WERI-Rb-1 (cell line): ENCODE measurements at places on chromosomes 12 and 14.

- DNase-seq, result no peak
Observed at GRCh38 chr12:117674313-117674712, 294.5 kb downstream of the KSR2 start.

DNA sequence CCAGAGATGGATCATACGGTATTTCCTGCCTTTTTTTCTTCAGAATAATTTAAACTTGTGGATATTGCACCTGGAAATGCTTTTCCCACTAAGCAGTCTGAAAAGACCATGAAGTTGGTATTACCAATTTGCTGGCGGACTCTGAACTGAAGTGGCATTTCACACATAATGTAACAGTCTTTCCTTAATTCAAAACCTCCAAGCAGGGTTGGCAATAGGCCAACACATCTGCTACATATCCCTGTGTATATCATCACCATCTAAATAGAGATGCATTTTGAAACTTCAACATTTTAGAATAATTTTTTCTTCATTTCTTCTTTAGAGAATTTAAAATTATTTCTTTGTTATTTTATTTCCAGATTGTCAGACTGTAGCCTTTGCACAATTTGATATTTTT, 100.5 kb downstream of the TSPAN8 start:
- DNase-seq, result no peak

DNA sequence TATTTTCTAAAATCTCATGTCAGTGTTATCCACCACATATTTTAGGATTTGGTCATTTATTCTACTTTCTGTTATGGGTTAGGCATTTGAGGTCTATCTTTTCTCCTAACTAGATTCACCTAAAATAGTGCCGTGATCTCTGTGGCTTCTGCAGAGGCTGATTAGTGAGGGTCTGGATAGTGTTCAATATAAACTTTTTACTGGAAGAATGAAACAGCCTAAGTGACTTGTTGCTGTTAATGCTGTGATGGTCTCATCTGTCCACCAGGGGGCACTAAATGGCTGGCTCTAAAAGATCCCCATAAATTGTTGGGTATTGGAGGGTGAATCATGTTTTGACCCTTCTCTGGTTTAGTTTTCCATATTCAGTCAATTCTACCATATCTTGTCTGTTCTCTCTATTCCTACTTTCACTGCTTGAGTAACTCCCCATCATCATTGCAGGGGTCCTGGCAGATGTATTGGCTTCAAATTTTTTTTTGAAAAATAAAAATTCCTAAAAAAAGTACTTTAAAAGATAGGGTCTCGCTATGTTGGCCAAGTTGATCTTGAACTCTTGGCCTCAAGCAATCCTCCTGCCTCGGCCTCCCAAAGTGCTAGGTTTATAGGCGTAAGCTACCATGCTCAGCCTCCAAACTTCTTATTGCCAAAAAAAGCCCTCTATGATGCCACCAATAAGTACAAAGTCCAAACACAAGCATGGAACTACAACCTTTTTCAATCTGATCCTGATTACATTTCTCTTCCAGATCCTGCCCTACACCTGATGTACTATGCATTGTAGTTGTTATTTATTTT, 6.9 kb downstream of the PABPN1 start:
- DNase-seq, result peak; percentile 74

GRCh38 chr12:124770728-124771127, 92.9 kb downstream of the SCARB1 start:
- no peak for DNase-seq

DNA sequence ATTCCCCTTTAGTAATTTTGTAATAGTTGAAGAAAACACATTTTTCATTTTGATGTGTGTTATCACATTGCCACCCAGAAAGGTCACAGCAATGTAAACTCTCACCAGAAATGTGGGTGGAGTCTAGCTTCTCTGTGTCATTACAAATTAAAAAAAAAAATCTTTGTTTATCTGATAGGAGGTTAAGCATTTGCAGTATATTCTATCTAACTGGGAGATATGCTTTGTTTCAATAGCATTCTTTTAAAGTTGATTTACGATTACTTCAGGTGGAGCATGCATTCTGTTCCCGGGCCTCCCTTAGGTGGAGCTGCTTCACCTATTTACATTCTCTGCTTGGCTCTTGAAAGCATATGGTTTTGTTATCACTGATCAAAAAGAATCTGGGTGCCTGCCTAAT, 7.8 kb downstream of the ADIPOR2 start:
- no peak for DNase-seq

GRCh38 chr12:130202201-130202600, 39.9 kb downstream of the FZD10 start:
- DNase-seq, result no peak
